ENCODE measurements at places on chromosomes 2 and 18. TPM values are rescaled to one million over a fixed set of nuclear protein-coding genes. Genes with fewer than 3 reads are reported as not detected.

Gene ALKAL2
- total RNA-seq = 2.7 TPM

Gene VIL1
- not detected for total RNA-seq

Gene CNDP1
- not detected for total RNA-seq

Gene DYSF
- 12.5 TPM for total RNA-seq

Gene TTN
- total RNA-seq = 20.2 TPM

Gene THSD7B
- 0.16 TPM for total RNA-seq

Gene GMPPA
- 13.9 TPM for total RNA-seq

Gene DNAJB2
- 39.6 TPM for total RNA-seq

Gene ARHGEF33
- 0.99 TPM for total RNA-seq

Gene ST8SIA3
- total RNA-seq = 0.16 TPM

Gene ITGAV
- 67.1 TPM for total RNA-seq

Gene CD8B2
- total RNA-seq = not detected

Gene SLC9A2
- total RNA-seq = 0.28 TPM

Gene TLK1
- 37.9 TPM for total RNA-seq

Gene GALNT5
- total RNA-seq = 1.1 TPM

Gene NEU2
- total RNA-seq = not detected

Gene TRIM54
- total RNA-seq = not detected

Gene TUBB8B
- total RNA-seq = not detected

Gene MC5R
- not detected for total RNA-seq

Gene ANKRD62
- not detected for total RNA-seq

Gene TMEM198
- total RNA-seq = 0.71 TPM

Gene VWA3B
- total RNA-seq = not detected

Gene GKN2
- total RNA-seq = not detected

Gene EFEMP1
- total RNA-seq = 68.8 TPM

Gene RTP5
- total RNA-seq = not detected

Gene RIT2
- total RNA-seq = not detected

Gene ANKRD44
- 34.2 TPM for total RNA-seq

Gene KCNG2
- 0.41 TPM for total RNA-seq

Gene FOXD4L1
- total RNA-seq = not detected

Gene PARD3B
- 53.9 TPM for total RNA-seq

Gene CDH7
- total RNA-seq = not detected

Gene SGPP2
- total RNA-seq = 1.1 TPM

Gene IL36G
- not detected for total RNA-seq

Gene CHN1
- total RNA-seq = 15.6 TPM

Gene TUBA4B
- total RNA-seq = not detected

Gene UPP2
- not detected for total RNA-seq

Gene M1AP
- 0.36 TPM for total RNA-seq

Gene MIB1
- total RNA-seq = 34.9 TPM

Measured in sigmoid colon (tissue), 7 donors.